ENCODE measurements at places on chromosomes 3 and 15.
A peak's percentile ranks its signal among the peaks of the same experiment; 100 is the strongest.

DNA sequence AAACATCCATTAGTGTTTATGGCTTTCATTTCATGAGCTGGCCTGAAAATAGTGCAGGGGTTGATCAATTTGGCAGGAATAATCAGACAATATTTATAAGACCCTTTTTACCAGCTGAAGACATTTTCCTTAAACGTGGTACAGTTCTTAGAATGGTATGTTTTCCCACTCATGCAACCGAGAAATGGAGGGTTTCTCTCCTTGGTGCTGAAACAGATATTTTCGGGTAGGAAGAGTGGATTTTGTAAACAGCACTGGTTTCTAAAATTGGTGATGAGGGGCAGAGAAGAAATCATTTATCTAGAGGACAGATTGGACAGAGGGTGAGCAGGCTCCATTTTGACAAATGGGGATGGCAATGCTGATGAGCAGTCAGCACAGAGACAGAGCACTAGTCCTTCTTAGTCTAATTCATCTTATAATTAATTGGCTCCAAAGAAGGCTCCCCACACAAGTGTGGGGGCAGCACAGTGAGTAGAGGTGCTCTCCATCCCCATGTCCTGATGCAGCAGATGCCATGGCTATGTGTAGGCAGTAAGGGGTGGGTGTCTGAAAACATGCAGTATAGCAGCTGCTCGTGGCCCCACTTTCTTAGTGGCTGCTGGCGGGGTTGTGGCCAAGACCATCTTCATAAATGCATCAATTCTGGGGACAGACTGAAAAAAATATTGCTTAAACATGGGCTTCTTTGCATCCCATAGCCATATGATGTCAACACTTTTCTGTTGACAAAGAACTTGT, 18.1 kb upstream of the SLC7A14 start:
- no peak for DNase-seq

DNA sequence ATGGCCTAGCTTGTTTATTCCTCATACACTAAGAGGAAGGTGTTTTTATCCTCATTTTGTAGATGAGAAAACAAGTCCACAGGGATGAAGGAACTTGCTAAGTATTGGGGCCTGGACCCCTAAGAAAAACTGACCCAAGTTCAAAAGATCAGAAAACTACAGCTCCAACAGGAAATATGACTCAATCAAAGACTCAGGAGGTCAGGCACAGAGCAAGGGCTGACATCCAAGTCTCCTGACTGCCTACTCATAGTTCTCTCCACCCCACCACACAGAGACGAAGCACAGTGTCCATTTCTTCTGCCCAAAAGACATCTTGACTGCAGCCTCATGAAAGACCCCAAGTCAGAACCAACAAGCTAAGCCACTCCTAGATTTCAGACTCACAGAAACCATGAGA, 26.9 kb upstream of the TPM1 start:
- no peak for DNase-seq

- DNase-seq: no peak
These were observed 44.0 kb downstream of the KBTBD12 start for GRCh38 chr3:127959041-127959440.

- DNase-seq: no peak
These were observed 184.0 kb downstream of the IGSF11 start for GRCh38 chr3:118850687-118851086.

GRCh38 chr3:158790901-158791589, 10.8 kb upstream of the MFSD1 start:
- no peak for DNase-seq

- no peak for DNase-seq
These were observed 17.1 kb downstream of the HEXA start for GRCh38 chr15:72358650-72359171.

- no peak for DNase-seq
These were observed 13.3 kb downstream of the ZNF280D start for GRCh38 chr15:56719774-56720555.

- DNase-seq: no peak
These were observed 333.0 kb upstream of the RARB start for GRCh38 chr3:25094932-25095685.

- no peak for DNase-seq
These were observed 66.6 kb downstream of the LEO1 start for GRCh38 chr15:51904931-51905330.

DNA sequence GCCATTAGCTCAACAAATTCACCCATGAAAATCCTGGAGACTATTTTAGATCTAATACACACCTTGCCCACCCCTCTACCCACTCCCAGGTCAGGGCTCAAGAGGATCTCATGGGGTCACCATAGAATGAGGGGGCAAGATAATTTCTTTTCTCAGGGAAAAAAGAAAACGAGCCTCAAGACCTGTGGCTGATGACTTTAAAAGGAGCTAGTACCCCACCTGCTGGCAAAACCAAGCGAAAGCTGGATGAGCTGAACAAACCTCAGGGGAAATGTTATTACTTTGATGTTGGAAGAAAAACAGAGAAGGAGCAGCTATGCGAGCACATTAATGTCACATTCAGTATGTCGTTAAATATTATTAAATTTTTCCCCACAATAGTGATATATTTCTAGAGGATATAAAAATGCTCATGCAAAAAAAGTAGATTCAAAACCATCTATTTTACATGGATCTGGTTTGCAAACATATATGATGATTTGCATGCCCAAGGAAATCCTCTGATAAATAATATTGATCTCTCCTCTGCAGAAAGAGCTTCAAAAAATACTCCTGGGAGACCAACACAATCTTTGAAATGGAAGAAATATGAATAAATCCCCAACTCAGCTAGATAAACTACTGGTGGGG, 37.7 kb downstream of the PLD1 start:
- DNase-seq: no peak

- DNase-seq: no peak
These were observed 47.5 kb downstream of the CORO2B start for GRCh38 chr15:68626283-68626682.

DNA sequence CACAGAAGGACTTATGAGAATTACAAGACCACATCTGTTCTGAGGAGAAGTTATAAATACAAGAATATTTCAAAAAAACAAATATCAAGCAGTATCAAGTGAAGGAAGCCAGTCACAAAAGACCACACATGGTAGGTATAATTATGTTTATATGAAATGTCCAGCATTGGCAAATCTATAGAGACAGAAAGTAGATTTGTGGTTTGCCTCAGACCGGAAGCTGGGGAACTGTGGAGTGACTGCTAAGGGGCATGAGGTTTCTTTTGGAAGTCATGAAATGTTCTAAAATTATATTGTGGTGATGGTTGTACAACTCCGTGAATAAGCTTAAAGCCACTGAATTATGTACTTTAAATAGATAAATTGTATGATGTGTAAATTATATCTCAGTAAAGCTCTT, 136.9 kb downstream of the FRMD5 start:
- no peak for DNase-seq

DNA sequence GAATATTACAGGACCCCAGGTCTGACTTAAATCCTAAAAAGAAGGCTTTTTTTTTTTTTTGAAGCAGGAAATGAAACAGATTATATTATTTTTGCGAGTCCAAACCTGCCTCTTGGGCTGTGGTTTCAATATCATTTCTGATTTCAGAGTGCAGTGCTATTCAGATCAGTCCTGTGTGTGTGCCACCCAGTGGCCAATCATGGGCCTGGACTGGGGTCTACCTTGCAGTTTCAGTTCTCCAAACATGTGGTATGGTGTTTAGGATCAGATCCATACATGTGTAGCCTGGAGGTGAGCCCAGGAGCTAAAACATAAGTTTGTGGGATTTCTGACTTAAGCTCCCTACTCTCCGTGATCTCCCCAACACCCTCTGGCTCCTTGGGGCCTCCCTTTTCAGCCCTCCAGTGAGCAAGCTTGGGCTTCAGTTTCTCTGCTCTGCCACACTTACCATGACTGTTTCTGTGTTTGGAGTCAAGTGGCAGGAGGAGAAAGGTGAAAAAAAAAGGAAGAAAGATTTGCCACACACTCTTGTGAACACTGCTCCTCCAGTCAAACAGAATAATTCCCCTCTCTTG, 12.1 kb upstream of the THSD4 start:
- DNase-seq: no peak

DNA sequence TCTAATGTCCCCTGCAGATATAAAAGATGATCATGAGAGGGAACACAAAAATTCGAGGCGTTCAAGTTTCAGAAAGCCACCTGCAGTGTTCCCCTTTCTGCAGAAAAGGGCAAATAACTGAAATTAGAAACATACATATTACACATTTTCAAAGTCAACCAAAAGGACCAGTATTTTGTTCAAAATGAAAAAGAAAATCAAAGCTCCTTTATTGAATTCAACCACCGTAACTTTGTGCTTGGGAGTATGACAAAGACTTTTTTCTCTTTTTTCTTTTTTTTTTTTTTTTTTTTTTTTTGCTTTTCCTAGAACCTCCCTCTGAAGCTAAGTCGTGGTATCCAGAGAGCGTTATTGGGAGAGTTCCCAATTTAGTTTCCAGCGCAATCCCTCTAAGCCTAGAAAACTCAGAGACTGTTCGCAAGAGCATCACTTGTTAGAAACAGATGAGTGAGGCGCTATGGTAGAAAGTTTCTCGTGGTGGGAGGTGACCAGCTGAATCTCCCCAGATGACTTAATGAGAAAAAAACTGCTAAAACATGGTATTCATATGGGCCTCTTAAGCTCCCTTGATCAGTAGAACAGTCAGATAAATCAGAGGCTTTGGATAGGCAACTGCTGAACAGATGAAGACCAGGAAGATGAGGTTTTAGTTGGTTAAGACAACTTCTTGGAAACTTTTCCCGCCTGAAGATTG, 77.4 kb downstream of the MB21D2 start:
- no peak for DNase-seq

- DNase-seq: no peak
These were observed 69.3 kb downstream of the RAB11A start for GRCh38 chr15:65938604-65939003.

DNA sequence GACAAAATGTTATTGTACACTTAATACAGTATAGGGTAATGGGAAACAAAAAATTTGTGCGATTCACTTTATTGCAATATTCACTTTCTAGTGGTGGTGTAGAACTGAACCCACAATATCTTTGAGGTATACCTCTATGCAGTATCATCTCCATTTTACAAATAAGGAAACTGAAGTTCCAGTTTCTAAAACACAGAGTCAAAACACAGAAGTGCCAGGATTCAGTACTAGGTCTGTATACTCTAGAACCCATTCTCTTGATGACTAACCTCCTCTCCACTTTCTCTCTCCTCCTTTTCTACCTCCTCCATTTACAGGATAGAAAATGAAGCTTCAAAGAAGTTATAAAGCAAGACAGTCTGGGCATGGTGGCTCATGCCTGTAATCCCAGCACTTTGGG, 62.2 kb downstream of the MB21D2 start:
- no peak for DNase-seq

GRCh38 chr3:25587094-25587493, 77.6 kb downstream of the TOP2B start:
- no peak for DNase-seq

- no peak for DNase-seq
These were observed 122.6 kb downstream of the CNTN3 start for GRCh38 chr3:74491874-74492273.

GRCh38 chr3:128764863-128765262, 38.9 kb downstream of the RAB7A start:
- no peak for DNase-seq

- no peak for DNase-seq
These were observed 17.8 kb downstream of the TMEM212 start for GRCh38 chr3:171860830-171861535.

DNA sequence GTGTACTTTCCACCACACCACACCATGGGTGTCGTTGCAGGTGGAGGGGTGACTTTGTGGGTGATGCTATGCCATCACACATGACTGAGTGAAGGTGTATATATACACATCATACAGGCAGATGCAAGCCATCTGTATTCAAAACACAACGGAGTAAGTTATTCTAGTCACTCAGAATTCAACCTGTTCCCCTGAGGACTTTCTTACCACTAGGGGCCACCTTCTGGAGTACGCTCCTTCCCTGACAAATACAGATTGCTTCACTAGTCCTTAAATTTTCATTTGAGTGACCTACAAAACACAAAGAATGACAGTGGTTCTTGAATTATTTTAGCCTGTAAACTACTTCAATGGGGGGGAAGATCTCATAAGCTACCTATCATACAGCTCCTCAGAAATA, 52.8 kb upstream of the NTRK3 start:
- no peak for DNase-seq

DNA sequence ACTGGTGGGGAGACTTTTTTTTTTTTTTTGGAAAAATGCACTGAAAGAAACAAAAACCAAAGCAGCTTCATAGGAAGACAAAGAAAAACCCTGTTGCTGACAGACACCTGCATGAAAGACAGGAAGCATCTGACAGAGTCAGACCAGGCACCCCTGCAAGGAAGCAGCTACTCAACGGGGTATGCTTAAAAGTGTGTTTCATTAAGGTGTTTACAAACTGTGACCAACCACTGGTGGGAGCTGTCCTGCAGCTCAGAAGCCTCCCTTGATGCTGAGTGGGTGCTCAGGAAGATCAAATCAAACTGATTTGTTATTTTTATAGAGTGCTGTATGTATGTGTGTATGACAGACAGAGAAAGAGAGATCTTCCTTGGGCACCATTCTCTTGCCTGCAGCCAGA, 34.7 kb upstream of the AGBL1 start:
- no peak for DNase-seq

DNA sequence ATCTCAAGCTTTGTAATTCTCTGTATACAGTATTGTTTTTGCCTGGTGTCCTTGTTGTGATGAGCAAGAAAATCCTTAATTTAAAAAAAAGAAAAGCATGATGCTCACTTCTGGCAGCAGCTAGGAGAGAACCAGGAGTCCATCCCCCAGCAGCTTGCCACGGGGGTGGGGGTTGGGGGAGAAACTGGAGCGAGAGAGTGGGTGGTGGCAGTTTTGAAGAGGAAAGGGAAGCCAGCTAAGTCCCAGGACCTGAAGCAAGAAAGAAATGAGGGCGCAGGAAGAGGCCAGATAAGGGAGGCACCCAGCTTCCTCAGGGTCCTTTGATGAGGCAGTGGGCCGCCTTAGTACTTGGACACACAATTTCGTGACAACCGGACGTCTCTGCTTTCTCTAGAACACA, 23.5 kb downstream of the CHAC1 start:
- DNase-seq: no peak

GRCh38 chr3:141104151-141104821, 53.1 kb downstream of the SPSB4 start:
- DNase-seq: no peak

GRCh38 chr15:52464040-52464439, 64.6 kb downstream of the MYO5A start:
- DNase-seq: no peak

- DNase-seq: no peak
These were observed 29.1 kb upstream of the GNB5 start for GRCh38 chr15:52220251-52220650.

GRCh38 chr15:75817138-75817935, 25.9 kb upstream of the UBE2Q2 start:
- DNase-seq: peak; percentile 23

- no peak for DNase-seq
These were observed 325.5 kb downstream of the CHST2 start for GRCh38 chr3:143445118-143445517.

GRCh38 chr3:21825684-21826083, 74.7 kb upstream of the ZNF385D start:
- DNase-seq: no peak

- DNase-seq: no peak
These were observed 377.7 kb downstream of the IL20RB start for GRCh38 chr3:137335478-137335877.
